Activated CD4-positive, alpha-beta T cell treated with anti-CD3 and anti-CD28 coated beads, Interleukin-2, amount 10 ng/mL, durations not matched to agents 24 days and 14 days (primary cell): ENCODE measurements at places on chromosomes 16 and 17. TPM values are rescaled to one million over a fixed set of nuclear protein-coding genes. Genes with fewer than 3 reads are reported as not detected.

DNA sequence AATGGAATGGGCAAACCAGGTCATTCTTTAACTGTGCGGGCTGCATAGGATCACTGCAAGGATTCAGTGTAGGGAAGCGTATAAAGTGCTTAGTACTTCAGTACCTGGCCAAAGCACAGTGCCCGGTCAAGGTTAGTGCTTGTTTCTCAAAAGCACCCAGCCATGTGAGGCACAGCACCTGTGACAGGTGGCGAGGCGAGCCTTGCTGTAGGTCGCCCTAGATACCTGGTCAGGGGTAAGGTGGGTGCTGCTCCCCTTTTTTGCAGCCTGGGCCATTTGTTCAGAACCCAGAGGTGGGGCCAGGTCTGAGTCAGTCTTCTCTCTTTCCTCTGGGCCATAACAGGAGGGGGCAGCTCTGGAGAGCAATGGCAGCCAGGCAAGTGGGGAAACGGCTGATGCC, 172.0 kb downstream of the IRF8 start:
- no peak for DNase-seq

GRCh38 chr16:64773638-64774037, 348.2 kb downstream of the CDH11 start:
- DNase-seq, result no peak

- no peak for DNase-seq
Measured at GRCh38 chr17:8572764-8573163, 57.8 kb downstream of the MYH10 start.

GRCh38 chr16:77327717-77328116, 107.1 kb downstream of the ADAMTS18 start:
- DNase-seq, result no peak

GRCh38 chr17:38609280-38610031, 3.7 kb upstream of the SRCIN1 start:
- no peak for DNase-seq

GRCh38 chr16:50916040-50916439, 174.2 kb downstream of the CYLD start:
- DNase-seq, result no peak

- DNase-seq, result no peak
Measured at GRCh38 chr17:33097411-33097810, 105.8 kb downstream of the SPACA3 start.

DNA sequence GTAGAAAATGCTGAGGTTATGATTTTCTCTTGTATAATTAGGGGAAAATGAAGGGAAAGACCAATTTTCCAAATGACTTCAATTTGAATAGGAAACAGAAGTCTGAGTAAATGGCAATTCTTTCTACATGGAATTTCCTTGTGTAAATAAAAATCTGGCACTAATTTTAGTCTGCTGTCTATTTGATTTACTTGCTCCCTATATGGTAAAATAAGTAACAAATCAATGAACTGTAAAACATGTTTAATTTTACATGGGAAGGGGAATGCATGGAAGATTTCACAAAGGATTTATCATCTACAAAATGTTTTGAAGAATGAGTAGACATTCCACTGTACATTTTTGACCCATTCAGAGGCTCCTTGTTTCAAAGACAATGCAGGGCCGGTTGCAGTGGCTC, 811.6 kb upstream of the GOT2 start:
- DNase-seq, result no peak

DNA sequence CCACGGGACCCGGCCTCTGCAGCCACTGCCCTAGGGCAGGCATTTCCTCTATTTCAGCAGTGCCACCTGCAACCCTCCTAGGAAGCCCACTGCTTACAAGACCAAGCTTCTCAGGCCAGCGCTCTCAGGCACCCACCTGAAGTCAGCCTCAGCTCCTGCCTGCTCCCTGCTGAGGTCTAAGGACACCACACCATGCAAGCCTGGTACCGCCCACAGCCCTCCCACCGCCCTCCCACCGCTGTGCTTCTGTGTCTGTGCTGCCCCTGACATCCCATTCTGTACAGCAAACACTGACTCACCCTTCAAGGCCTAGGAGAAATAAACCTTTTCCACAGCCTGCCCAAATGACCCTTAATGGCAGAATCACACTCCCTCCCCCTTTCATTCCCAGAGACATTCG, 6.3 kb downstream of the CLUH start:
- no peak for DNase-seq

GRCh38 chr17:77935121-77935571, 23.4 kb upstream of the TNRC6C start:
- DNase-seq, result no peak

GRCh38 chr17:82287013-82287867, 13.7 kb upstream of the CSNK1D start:
- no peak for DNase-seq

- no peak for DNase-seq
Measured at GRCh38 chr17:49942947-49943346, 26.0 kb upstream of the DLX4 start.

GRCh38 chr16:27387724-27388123, 14.2 kb upstream of the IL21R start:
- peak; percentile 58 for DNase-seq

GRCh38 chr16:85385463-85386331, 227.4 kb upstream of the GSE1 start:
- DNase-seq, result no peak

DNA sequence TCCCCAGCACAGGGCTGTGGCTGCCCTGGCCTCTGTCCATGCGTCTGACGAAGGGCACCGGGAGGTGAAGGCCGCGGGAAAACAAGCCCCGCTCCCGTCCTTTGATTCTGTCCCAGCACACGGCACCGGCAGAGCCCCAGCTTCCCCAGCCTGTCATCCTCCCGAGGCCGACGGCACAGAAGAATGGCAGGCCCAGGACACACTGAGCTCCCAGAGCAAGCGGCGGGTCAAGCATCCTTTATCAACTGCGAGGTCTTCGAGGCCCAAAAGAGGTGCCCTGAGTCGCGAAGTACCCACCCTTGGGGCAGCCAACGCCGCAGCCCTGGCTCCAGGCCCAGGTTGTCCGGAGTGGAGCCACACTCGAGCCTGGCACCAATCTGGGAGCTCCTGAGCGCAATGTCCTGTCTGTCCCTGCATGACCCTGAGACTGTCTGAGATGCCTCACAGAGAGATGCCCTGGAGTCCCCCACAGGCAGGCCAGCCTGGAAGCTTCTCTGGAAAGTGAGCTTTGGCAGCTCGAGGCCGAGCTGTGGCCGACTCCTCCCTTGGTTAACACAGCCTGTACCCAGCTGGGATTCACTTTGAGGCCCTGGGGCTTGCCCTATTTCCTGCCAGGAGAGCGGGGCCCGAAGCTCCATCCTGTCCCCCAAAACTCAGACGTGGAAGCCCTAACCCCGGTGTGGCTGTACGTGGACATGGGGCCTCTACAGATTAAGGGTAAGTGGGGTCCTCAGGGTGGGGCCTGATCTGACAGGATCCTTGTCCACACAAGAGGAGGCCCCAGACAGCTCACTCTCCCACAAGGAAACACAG, 23.3 kb downstream of the SLC7A5 start:
- DNase-seq, result no peak

DNA sequence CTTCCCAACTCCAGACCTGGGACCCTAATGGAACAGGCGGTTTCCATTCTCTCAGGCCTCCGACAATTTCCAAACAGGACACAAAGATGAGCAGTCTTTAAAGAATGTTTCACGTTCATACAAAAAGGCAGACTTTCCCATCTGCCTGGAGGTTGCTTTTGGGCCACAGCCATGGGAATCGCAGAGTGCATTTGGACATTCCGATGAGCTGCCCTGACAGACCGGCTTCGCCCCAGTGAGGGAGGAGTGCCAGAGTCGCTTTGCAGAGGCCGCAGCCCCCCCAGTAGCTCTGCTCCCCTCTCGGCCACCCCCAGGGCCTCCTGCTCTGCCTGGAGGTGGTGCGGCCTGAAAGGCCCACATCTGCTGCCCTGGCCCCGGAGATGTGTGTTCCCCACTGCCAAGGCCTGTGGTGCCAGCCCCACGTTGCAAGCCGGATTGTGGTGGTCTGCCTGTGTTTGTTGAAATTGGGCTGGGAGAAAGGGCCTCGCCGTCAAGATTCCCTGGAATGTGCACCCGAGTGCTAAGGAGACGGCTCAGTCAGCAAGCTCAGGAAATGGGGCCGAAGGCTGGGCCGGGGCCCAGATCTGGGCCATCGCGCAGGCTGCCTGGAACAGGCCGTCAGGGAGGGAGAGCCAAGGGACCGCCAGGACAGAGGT, 89.8 kb downstream of the C16orf95 start:
- DNase-seq, result no peak

DNA sequence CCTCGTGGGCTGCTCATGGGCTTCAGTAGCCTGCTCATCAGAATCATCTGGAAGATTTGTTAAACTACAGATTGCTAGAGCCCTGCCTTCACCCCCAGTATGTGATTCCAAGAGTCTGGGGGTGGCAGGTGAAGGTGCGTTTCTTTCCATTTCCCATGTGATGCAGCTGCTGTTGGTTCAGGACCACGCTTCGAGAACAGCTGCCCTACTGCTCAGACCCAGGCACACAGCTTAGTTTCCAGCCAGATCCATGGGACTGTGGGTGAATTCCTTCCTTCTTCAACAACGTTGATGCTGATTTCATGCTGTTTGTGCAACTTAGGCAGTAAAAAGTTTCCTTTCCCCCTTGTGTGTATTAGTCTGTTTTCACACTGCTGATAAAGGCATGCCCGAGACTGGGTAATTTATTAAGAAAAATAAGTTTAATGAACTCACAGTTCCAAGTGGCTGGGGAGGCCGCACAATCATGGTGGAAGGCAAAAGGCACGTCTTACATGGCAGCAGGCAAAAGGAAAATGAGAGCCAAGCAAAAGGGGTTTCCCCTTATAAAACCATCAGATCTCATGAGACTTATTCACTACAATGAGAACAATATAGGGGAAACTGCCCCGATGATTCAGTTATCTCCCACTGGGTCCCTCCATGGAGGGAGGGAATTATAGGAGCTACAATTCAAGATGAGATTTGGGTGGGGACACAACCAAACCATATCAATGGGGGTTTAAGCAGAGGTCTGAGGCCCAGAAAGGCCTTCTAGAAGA, 159.2 kb downstream of the XYLT1 start:
- DNase-seq, result no peak

- DNase-seq, result no peak
Measured at GRCh38 chr17:75454193-75454592, 2.2 kb upstream of the TMEM94 start.

DNA sequence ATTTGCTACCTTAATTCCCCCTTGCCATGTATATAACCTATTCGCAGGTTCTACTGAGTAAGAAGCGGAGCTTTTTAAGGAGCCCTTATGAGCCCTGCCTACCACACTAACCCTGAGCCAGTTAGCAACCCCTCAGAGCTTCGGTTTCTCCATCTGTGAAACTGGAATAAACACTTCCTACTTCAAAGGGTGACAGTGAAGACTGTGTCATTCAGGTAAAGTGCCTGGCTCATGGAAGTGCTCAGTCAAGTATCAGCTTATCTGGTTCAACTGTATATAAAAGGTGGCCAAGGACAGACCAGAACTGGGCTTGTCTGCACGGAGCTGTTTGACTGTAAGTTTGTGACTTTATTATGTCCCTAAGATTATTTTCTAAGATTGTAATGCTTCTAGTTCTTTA, 31.0 kb downstream of the TXNDC11 start:
- DNase-seq, result no peak

DNA sequence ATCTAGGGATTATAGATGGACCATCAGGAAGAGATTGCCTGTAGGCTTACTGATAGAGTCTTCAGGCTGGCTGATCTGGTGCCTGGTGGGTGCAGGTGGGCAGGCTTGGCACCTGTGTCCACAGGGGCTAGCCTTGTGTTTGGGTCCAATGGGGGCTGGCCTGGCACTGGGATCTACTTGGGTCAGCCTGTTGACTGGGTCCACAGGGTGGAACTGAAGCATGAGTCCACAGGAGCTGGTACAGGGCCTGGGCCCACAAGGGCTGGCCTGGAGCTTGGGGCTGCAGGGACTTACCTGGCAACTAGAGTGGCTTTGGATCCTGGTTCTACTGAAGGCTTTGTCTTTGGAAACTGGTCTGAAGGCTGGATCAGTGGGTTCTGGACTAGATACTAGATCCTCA, 1217.7 kb downstream of the CDH11 start:
- no peak for DNase-seq

GRCh38 chr17:61335845-61336655, 63.6 kb upstream of the TBX2 start:
- no peak for DNase-seq

- no peak for DNase-seq
Measured at GRCh38 chr17:66341462-66341861, 39.0 kb downstream of the PRKCA start.

- peak; percentile 81 for DNase-seq
Measured at GRCh38 chr17:65228734-65229620, 91.8 kb downstream of the RGS9 start.

Gene FSCN2
- 0.26 and 0.51 TPM in 2 replicates for total RNA-seq

Gene TEX14
- 0.07 TPM in 2 replicates for total RNA-seq

Gene CDRT15
- total RNA-seq, result not detected in 2 replicates

Gene NGFR
- total RNA-seq, result 0.33 TPM in 1 of 2 replicates, not detected in the other

Gene FOXL1
- total RNA-seq, result 0.05 TPM in 1 of 2 replicates, not detected in the other
